Activated CD4-positive, alpha-beta T cell treated with anti-CD3 and anti-CD28 coated beads for 36 hours (primary cell): ENCODE measurements at places on chromosomes 2 and 18. TPM values are rescaled to one million over a fixed set of nuclear protein-coding genes. Genes with fewer than 3 reads are reported as not detected.

GRCh38 chr2:105782123-105782522 is 37.4 kb downstream of the NCK2 start:
- no peak for DNase-seq

DNA sequence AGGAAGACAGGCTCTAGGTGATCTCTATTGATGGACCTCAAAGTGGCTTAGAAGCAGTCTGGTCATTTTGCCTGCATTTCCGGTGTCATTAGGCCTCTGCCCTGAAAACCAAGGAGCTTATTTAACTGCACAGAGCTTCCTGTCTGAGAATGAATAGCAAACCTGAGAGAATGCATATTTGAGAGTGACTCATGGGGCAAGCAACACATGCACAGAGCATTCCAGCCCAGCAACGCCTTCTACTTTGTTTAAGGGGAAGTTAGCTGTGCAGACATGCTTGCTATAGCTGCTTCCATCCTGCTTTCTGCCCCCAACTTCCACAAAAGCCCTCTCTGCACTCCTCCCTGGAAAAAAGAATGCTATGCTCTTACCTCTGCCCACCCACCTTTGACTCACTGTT is 232.8 kb downstream of the GRB14 start:
- DNase-seq, result no peak

DNA sequence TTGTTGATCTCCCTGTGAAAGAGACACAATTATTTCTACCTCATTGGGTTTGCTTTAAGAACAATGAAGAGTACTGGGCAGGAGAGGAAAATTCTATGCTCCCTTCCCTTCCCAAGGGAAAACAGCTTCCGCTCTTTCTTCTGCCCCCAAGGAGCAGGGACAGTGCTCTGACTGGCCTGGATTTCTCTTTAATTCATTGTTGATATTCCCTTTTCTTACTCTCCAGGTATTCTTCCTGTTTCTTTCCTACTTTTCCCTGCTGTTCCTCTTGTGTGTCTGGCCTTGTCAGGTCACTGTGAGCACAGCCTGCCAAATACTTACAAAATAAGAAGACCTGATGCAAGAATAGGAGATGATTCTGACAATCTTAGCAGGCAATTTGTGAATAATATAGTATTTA is 49.6 kb upstream of the SPAG16 start:
- no peak for DNase-seq

- no peak for DNase-seq
These were observed 277.3 kb upstream of the FN1 start for GRCh38 chr2:215712871-215713790.

The TEKT4 gene
- total RNA-seq, result not detected
